Stimulated activated CD4-positive, alpha-beta T cell treated with anti-CD3 and anti-CD28 coated beads, Interleukin-4, amount 100 ng/mL, for 4 hours (primary cell): ENCODE measurements at places on chromosomes 2 and 18.
A peak's percentile ranks its signal among the peaks of the same experiment; 100 is the strongest.

- no peak for DNase-seq
Measured at GRCh38 chr18:35512761-35513160, 15.0 kb upstream of the INO80C start.

DNA sequence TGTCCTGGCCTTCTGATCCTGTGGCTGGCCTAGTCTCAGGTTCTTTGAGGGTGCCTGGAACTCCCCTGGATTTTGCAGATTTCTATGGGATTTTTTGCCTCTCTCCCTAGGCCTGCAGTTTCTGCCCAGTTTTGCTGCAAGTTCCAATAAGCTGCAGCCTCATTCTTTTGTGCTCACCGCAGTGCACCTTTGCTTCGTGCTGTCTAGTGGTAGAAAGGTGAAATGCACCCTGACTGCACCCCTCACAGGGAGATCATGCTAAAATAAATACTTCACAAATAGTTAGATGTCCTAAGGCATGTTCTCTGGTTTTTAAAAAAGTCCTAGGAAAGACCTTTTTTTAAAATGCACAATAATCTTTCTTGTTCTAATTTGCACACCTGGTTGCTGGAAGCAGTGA, 72.5 kb downstream of the GNAL start:
- no peak for DNase-seq

DNA sequence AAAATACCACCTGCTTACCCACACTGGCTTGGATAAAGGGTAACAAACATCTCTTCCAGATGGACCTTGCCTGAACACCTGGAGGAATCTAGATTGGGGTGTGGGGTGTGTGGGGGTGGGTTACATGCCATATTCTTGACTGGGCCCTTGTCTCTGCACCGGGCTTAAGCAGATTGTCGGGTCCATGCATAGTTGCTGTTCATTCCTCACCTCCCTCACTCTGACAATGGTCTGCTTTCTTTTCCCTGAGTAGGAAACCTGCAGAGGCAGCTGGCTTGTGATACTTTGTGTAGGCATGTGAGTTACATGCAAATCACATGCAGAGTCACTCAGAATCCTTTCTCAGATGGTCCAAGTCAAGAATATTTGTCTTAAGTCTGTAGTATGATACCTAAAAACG, 112.8 kb upstream of the GLS start:
- DNase-seq: no peak

GRCh38 chr18:11994336-11994702, 13.0 kb downstream of the IMPA2 start:
- no peak for DNase-seq

DNA sequence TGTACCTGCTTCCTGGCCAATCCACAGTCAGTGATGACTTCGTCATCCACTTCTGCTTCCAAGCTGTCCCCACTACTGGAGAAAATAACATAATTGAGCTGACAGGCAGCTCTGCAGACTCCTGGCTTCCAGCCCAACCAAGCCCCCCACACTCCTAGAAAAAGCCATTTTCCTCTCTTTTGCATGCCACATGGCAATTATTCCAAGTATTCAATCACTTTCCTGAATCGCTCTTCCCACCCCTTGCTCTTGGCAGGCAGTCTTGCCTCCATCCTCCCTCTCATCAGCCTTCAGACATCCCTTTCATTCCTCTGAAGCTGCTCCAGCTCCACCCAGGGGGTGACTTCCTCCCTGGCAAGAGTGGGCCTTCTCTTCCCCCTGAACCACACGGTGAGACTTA, 14.3 kb upstream of the ST8SIA5 start:
- DNase-seq: no peak

DNA sequence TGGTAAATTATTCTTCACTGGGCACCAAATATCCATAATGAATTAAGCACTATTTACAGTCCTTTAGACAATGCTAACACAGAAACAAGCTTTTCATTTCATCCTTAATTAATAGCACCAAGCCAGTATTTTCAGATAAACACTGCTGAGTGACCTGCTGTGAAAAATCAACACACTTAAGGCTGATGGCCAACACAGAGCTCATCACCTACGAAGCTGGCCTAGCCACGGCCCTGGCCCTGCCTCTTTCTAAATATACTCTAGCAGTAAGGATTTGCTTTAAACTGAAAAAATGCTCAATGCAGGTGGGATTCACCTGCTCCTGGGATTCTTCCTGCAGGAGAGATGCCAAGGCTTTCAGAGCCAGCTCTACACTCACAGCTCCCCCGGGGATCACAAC, 18.4 kb downstream of the CYB5A start:
- DNase-seq: no peak

GRCh38 chr2:219335373-219335786, 2.8 kb upstream of the RESP18 start:
- no peak for DNase-seq

GRCh38 chr2:72414137-72414760, 266.6 kb upstream of the CYP26B1 start:
- no peak for DNase-seq

DNA sequence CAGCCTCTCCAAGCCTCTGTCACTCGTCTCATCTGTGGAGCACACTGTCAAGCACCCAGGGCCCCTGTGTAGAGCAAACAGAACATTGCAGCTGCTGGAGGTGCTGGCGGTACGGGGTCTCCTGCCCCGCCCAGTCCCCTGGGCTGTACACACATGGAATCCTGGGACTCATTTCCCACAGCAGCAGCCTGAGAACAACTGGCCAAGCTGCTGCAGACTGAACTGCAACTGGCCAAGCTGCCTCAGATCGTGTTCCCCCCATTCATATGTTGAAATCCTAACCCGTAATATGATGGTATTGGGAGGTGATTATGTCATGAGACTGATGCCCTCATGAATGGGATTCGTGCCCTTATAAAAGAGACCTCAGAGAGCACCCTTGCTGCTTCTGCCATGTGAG, 130.5 kb downstream of the NCK2 start:
- no peak for DNase-seq

DNA sequence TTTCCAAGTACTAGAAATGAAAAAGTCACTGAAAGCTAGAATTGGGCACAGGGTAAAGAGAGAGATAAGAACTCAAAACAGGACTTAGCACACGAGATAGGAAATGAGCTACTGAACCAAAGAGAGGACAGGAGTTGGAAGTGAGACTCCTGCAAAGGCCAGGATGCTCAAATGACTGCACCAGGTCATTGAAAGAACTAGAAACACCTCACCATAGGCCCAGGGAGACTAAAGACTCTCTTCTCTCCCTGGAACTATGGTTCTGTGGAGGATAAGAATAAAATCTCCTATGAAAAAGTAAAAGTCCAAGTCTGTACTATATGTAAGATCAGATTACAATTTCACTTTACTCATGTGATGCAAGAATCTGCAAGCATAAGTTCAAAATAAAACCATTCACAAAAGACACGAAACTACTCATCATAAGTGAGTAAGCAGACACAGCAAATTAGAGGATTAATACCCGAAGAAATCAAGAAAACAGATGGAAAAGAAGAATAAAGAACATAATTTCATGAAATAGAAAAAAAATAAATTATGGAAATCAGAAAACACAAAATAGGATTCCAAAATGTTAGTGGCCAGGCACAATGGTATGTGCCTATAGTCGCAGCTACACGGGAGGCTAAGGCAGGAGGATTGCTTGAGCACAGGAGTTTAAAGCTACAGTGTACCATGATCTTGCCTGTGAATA, 6.5 kb downstream of the NBAS start:
- no peak for DNase-seq

DNA sequence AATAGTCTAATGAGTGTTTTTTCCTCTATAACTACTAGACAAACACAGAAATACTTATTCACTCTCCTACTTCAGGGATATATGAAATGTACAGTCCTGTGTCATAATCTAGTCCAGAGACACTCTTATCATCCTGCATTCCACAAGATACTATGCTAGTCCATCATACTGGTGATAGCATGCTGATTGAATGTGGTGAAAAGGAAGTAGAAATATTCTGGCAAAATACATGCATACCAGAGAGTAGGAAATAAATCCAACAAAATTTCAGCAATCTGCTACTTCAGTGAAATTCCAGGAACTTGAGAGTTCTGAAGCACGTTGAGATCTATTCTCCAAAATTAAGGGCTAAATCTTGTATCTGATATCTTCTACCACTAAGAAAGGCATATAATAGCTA, 353.9 kb downstream of the PID1 start:
- DNase-seq: no peak

DNA sequence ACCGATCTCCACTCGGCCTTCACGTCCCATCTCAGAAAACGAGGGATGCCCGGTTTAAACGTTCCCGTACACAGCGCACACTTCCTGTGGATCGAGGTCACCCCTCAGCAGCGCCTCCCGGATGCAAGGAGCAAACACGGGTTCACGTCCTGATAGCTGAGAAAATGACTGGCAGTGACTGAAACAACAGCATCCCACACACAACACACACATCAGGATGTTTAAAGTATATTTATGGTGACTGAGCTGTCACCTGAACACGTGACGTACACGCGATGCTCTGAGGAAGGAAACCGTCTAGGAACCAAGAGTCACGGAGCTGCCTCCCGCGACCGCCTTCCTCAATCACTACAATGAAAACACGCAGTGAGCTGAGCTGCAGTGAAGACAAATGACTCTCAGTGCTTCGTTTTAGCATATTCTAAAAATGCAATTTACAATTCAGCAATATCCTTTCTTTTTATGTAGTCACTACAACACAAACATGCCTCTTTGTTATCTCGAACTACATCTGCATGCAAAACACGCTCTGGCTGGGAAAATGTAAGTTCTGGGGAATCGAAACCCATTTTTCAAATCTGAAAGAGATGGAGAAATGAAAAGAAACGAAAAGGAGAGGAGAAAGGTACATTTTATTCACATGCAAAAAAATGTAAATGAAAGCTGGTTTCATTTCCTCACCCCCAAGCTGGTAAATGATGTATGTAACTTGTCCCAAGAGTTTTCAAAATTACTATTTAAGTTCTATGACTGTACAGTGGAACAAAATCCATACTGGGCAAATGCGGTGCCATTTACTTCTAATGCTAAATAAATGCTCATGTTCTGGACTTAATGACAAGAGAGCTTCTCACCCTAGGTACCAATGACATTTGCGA, 19.8 kb downstream of the HDAC4 start:
- peak; percentile 53 for DNase-seq

GRCh38 chr18:79926715-79927606, 24.5 kb downstream of the SLC66A2 start:
- DNase-seq: no peak

GRCh38 chr2:55862246-55862645, 61.3 kb downstream of the EFEMP1 start:
- DNase-seq: no peak

GRCh38 chr2:207734636-207735512, 23.4 kb downstream of the CCNYL1 start:
- DNase-seq: no peak

GRCh38 chr2:60067006-60067405, 486.4 kb downstream of the BCL11A start:
- DNase-seq: no peak

DNA sequence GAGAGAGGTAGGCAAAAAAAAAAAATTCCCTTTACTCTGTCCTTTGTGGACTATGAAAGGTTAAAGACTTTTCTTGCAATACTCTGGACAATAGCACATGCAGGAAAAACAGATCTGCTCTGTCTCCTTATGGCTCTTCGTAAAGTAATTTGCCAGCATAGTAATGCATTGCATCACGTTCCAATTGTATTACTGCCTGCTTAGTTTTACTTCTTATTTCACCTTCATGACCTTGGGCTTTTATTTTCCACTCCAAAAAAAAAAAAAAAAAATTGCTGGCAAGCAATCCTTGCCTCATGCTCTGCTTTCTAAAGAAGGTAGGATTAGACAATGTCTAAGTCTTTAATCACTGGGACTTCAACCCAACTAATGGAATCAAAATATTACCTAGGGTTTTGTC, 1802.7 kb downstream of the SUCLG1 start:
- no peak for DNase-seq

GRCh38 chr2:174833737-174834136, 69.5 kb upstream of the CHRNA1 start:
- DNase-seq: no peak

DNA sequence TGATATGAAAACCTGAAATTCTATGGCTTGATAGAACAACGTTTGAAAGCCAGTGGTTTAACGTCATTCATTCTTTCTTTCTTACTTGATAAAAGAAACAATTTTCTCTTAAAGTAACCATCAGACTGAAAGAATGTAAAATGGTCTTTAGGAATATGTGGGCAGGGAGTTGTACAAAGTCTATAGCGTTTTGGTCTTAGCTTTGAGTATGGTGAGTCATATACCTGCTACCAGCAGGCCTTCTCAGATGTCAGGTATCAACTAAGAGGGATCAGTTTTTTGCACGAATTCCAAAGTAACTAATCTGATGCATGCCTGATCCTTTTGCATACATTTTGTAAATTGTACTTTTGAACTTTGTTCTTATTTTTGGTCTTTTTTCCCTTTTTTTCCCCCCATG, 101.5 kb upstream of the DSEL start:
- DNase-seq: no peak

DNA sequence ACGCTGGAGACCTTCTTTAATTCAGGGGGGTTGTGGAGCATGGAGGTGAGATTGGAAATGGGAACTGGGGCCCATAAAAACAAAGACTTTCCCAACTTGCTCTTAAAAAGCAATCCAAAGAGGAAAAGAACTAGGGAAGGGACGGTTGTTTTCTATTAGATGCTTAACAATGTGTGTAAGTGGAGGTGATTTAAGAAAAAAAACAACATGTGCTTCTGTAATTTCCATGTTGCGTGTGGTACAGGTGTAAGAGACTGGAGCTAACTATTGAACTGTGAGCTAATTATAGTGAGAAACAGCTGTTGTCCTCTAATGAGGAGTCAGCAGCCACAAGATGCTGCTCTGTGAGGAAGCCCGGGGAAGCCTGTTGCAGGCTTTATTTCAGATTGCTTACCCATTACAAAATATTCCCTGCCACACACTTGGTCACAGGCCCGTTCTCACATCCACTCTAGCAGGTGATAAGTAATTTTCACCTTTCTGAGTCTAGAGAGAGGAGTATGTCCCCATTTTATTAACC, 280.6 kb upstream of the PARD3B start:
- DNase-seq: no peak

- DNase-seq: no peak
Measured at GRCh38 chr2:172275239-172275638, 152.1 kb upstream of the ITGA6 start.

DNA sequence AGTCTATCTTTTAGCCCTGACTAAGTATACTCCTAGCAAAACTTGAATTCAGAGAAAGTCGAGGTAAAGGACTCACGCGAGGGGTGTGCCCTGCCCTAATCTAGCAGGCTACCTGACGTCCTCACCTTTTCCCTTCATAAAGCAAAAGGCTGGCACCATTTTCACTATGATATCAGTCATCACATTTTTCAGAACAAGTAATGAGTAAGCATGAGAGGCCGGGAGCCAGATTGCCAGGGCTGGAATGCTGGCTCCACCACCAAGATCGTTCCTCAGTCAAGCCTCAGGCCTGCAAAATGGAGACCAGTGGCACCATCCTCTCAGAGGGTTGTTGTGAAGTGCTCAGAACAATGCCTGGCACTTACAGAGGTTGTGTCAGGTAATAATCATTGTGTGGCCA, 18.7 kb upstream of the NCKAP5 start:
- DNase-seq: no peak

DNA sequence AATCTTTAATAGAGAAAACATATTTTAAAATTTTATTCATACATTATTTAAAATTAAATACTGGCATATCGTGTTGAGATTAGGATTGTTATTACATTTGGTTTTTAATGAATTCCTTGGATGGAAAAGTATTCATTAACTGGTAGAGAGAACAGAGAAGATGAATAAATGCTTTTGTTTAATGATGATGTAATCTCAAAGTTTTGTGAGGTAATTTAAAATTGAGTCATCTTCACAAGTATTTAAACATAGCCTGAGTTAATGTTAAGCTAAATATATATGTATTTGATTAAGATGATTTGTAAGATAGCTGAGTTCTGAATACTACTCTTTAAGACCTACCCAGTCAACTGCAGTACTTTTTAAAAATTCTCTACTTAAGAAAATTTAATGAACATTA, 713.4 kb upstream of the VRK2 start:
- DNase-seq: no peak
